Activated CD4-positive, alpha-beta memory T cell treated with anti-CD3 and anti-CD28 coated beads for 36 hours (primary cell): ENCODE measurements at places on chromosomes 11 and 22.

GRCh38 chr11:122439866-122440810 lies 215.4 kb upstream of the UBASH3B start:
- DNase-seq = no peak

DNA sequence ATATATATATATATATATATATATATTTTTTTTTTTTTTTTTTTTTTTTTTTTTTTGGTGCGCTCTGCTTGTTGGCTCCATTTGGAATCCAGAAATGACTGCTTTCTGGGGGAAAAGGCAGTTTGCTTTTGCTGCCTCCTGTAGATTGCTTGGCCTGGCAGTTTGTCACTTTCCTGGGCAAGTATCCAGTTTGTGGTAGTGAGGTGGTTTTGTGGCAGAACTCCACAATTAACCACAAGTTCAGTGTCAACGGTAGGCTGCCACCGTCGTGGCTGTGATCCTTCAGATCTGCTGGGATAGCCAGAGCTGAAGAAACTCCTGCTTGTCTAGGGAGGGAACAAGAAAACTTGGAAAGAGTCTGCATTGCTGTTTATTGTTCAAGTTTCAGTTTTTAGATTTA lies 5.0 kb upstream of the PDE3B start:
- peak; percentile 21 for DNase-seq

DNA sequence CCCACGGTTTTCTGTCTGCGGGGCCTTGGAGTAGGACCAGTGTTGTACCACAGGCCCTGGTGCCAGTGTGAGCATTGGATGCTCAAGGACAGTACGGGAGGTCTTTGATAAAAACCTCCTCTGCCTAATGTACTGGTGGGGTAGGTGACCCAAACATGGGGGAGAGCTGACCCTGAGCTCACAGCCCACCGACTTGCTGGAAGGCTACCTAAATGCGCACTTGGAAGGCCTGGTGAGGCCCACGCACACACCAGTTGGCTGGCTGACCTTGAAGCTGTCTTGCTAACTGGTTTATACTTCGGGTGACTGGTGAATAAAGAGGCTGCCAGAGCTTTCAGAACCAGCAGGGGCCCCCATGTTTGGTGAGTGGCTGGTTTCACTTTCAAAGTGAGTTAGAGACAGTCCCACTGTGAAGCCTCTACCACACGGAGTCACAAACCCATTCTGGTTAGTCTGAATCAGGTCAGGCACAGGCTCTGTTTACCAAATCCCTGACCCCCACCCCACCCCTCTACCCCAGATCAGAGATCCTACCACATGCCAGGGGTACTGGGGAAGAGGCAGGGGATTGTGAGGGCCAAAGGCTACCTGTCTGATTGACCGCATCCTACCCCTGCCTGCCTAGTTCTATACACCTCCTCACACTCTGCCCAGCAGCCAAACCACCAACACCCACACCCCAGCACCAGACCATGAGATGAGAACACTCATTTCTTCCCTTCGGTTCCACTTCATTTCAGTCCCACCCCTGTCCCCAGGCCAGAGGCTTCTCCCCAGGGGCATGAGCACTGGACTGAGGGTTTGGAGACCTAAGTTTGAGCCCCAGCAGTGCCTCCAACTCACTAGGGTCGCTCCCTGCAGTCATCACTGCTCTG lies 12.7 kb upstream of the IL2RB start:
- DNase-seq = peak; percentile 92

GRCh38 chr11:114762408-114762807 lies 84.1 kb downstream of the NXPE2 start:
- peak; percentile 24 for DNase-seq

GRCh38 chr11:16759857-16760508 lies 21.5 kb downstream of the C11orf58 start:
- no peak for DNase-seq

DNA sequence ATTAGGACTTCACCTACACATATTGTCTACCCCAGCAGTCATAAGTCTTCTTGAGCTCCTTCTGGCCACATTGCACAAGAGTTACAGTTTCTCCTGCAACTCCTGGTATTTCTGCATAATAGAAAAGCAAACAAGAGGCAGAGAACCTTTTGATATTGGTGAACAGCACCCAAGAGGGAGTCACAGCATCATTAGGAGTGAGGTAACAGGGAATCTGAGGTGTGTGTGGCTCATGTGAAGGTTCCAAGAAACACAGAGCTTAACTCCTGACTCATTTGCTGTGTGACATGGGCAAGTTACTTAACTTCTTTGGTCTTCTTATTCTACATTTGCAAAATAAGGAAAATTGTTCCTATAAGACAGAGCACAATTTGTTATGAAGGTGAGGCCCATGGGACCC lies 374.6 kb downstream of the INSC start:
- no peak for DNase-seq

DNA sequence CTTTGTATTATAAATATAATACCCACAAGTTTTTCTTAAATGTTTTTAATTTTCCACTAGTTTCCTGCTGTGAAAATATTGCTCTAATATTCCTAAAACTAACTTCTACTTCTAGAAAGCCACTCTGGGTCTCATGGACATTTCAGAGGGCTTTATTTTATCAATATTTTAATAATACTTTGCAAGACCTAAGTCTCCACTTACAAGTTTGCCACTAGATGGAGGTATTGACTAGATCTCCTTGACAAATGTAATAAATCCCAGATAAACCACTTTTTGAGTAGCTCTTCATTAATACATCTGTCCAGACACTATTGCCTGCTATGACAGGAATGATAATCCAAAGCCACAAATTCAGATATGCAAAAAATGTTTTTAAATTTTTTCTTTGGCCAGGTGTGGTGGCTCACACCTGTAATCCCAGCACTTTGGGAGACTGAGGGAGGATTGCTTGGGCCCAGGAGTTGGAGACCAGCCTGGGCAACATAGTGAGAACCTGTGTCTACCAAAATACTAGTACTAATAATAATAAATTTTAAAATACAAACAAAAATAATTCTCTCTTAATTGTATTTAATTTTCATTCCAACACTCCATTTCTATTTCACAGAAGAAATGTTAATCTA lies 3.5 kb upstream of the ACAT1 start:
- DNase-seq = no peak

DNA sequence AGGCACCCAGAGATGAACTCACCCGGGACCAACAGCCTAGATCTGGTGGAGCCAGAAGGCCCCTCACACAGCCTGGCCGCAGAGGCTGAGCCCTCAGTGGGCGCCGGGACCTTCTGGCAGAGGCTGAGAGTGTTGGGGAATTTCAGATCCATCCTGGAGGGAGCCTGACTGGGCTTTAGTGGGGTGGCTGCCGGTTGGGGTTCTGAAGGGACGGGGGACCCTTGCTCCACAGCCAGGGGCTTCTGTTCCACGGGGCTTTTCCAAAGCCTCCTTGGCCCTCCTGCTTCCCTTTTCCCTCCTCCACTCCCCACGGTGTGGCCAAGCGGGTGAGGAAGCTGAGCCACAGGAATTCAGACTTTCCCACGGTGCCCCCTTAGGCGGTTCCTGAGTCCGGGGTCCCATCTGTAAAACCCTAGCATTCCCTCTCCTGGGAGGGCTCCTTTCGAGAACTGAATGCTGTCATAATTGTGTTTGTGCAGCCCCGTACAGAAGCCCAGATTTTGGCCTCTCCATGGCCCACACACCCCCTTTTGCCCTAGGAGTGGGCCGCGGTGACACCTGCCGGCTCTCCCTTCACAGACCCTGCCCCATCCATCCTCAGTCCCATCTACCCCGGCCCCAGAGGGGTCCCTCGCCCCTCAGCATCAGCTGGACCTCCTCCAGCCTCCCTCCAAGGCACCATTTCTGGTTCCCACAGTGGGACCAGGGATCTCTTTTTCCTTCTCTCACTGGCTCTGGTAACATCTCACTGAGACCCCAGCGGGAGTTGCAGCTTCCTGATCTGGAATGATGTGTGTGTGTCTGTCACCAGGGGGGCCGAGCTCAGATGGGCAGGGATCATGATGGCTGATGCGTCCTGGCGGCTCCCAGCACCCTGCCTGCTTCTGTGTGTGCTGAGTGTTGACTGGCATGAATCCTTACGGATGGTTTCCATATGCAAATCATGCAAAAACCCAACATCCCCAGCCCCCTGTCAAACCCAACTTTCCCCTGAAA lies 1048.4 kb downstream of the TBC1D22A start:
- no peak for DNase-seq

- no peak for DNase-seq
Observed at GRCh38 chr11:34587282-34587677, 33.6 kb upstream of the EHF start.

- DNase-seq = no peak
Observed at GRCh38 chr11:89433278-89433677, 57.9 kb downstream of the NOX4 start.

- peak; percentile 54 for DNase-seq
Observed at GRCh38 chr11:64185175-64185692, 737 bp upstream of the STIP1 start.

- peak; percentile 48 for DNase-seq
Observed at GRCh38 chr11:61955422-61956135, 5.4 kb downstream of the BEST1 start.

DNA sequence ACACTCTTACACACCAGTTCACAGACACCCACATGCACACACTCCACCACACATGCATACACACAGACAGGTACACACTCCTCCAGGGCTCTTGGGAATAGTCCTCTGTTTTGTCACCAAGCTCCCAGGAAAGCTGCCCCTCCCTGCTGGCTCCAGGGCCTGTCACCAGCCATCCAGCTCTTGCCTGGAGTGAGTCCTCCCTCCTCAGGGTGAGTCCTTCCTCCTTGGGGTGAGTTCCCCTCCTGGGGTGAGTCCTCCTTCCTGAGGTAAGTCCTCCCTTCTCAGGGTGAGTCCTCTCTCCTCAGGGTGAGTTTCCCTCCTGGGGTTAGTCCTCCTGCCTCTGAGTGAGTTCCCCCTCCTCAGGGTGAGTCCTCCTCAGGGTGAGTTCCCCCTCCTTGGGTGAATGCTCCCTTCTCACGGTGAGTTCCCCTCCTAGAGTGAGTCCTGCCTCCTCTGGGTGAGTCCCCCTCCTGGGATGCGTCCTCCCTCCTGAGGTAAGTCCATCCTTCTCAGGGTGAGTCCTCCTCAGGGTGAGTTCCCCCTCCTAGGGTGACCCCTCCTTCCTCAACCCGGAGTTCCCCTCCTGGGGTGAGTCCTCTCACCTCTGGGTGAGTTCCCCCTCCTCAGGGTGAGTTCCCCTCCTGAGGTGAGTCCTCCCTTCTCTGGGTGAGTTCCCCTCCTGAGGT lies 100.6 kb upstream of the FGF3 start:
- DNase-seq = no peak

- peak; percentile 59 for DNase-seq
Observed at GRCh38 chr11:62601122-62601371, 618 bp downstream of the MTA2 start.

DNA sequence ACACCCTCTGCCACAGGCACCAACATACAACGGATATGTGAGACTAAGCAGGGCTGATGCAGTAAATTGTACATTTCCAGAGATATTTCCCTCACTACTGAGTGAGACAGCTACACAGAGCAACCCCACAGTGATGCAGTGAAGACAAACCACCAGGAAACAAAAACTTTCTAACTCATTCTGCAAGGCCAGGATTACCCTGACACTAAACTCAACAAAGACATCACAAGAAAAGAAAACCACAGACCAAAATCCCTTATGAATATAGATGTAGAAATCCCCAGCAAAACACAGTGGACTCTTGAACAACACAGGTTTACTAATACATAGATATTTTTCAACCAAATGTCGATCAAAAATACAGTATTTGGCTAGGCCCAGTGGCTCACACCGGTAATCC lies 1.5 kb upstream of the SLC7A4 start:
- no peak for DNase-seq

GRCh38 chr11:16902781-16903378 lies 111.3 kb downstream of the PLEKHA7 start:
- peak; percentile 29 for DNase-seq

GRCh38 chr11:11347592-11347991 lies 5.5 kb downstream of the CSNK2A3 start:
- no peak for DNase-seq

GRCh38 chr11:115455613-115456012 lies 48.6 kb downstream of the CADM1 start:
- DNase-seq = no peak

GRCh38 chr11:112516261-112516660 lies 255.6 kb upstream of the PLET1 start:
- no peak for DNase-seq

- no peak for DNase-seq
Observed at GRCh38 chr11:130428316-130429119, at the start of gene ADAMTS8. TSS of gene ADAMTS8 (minus strand) at chr11:130428609. CDS start at chr11:130428286, 323 bp downstream.
